GM23248 (cell line): ENCODE measurements at places on chromosomes 5 and 9. TPM values are rescaled to one million over a fixed set of nuclear protein-coding genes. Genes with fewer than 3 reads are reported as not detected.
A peak's percentile ranks its signal among the peaks of the same experiment; 100 is the strongest.

DNA sequence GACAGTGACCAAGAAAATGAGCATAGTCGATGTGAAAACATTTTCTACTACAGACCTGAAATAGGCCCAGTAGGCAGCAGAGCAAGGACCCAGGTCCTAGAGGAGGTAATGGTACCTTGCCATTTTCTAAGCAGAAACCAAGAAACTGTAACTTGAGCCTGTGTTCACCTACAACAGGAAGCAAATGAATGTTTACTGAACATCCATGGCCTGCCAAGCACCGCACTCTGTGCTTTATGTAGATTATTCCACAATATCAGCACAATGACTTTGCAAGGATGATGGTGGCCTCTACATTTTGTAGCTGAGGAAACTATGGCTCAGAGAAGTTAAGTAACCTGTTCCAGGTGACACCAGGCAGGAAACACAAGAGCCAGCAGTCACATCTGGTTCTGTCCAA is 215.3 kb downstream of the SPOCK1 start:
- no peak for DNase-seq
- 0 out of 2 replicates have a peak, but pooled peaks cover 9% of the 10 kb centered on the region for H3K4me1 ChIP-seq
- H3K4me3 ChIP-seq = no peak overlapping the region
- H3K27me3 ChIP-seq = no peaks in the 10 kb centered on the region
- H3K27ac ChIP-seq = no peak overlapping the region

DNA sequence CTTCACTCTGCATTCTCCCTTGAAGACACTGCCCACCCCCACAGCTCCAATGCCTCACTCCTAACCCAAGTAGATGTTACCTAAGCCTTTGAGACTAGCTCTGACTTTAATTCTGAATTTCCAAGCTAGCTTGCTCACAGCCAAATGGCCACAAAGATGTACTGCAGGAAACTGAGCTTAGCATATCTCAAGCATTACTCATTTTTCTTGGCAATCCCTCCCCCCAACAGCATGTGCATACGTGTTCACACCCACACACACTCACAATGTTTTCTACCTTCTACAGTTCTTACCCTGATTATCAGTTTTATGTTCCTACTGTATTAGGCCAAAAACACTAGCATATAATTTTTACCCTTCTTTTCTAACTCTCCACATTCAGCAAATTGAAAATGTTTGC is 13.7 kb upstream of the GRIA1 start:
- no peaks in the 10 kb centered on the region for H3K27me3 ChIP-seq
- peak; percentile 84 for DNase-seq
- no peak overlapping the region for H3K27ac ChIP-seq

The SERF1A gene
- total RNA-seq = 15.3 and 16.2 TPM in 2 replicates

The TPPP gene
- total RNA-seq = 0.13 TPM in 1 of 2 replicates, not detected in the other

The ERGIC1 gene
- 233 and 235 TPM in 2 replicates for total RNA-seq

DNA sequence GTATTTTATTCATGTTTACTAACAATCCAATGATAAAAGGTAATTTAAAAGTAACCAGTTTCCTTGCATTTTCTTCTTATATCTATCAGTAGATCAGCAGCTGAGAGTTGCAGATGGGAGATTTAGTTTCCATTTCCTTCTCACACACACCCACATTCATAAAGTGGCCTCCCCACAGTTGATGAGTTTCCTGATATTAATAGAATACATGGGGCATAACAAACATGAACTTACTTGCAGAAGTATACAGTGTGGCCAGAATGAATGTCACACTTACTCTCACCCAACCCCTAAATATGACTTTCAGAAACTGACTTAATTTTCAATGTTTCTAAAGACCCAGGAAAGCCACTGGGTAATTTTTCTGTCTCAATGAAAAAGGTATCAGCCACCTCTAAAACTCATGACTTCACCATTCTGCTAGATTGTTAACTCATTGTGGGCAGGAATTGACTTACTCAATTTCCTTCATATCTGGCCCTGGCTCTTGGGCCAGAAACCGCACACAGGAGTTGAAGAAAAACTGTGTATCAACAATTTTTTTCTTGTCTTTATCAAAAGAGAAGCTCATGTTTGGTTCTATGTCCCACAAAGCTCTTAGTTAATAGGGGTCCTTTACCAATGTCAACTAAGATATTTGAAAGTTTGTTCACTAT is 63.5 kb upstream of the OSMR start:
- H3K27me3 ChIP-seq = no peaks in the 10 kb centered on the region
- peaks cover 25% of the 10 kb centered on the region for H3K4me1 ChIP-seq
- no peak for DNase-seq
- peak overlapping the region; percentile 49; the same call in 1 of the 2 replicates for H3K27ac ChIP-seq
- no peak overlapping the region for H3K4me3 ChIP-seq

- DNase-seq = peak; percentile 58
- no peak overlapping the region for H3K27ac ChIP-seq
- no peak overlapping the region for H3K4me3 ChIP-seq
- H3K4me1 ChIP-seq = peaks cover 28% of the 10 kb centered on the region; the same call in 1 of the 2 replicates
- H3K27me3 ChIP-seq = no peaks in the 10 kb centered on the region
- H3K36me3 ChIP-seq = peaks cover 24% of the 10 kb centered on the region
These were observed 7.4 kb downstream of the REEP5 start for GRCh38 chr5:112914584-112914983.
